Bronchial epithelial cell (primary cell): ENCODE measurements at places on chromosomes 11 and 22. TPM values are rescaled to one million over a fixed set of nuclear protein-coding genes. Genes with fewer than 3 reads are reported as not detected.

The NNMT gene
- total RNA-seq, result 0.38 and 11.6 TPM in 2 replicates

The VSIG2 gene
- total RNA-seq, result 0.53 and 2.0 TPM in 2 replicates

The CCDC116 gene
- not detected in 2 replicates for total RNA-seq

The TMEM86A gene
- total RNA-seq, result 0.53 and 0.90 TPM in 2 replicates

The MUC6 gene
- under 0.01 TPM in 1 of 2 replicates, not detected in the other for total RNA-seq

The SLC17A6 gene
- not detected in 2 replicates for total RNA-seq

The MAPK11 gene
- total RNA-seq, result 3.4 and 9.0 TPM in 2 replicates

The CDC42BPG gene
- total RNA-seq, result 16.6 and 23.0 TPM in 2 replicates

The SMDT1 gene
- total RNA-seq, result 5.5 and 14.8 TPM in 2 replicates

The CBLIF gene
- not detected in 2 replicates for total RNA-seq
